ENCODE measurements at places on chromosomes 3 and 15.

- DNase-seq: no peak
Measured at GRCh38 chr15:96053781-96054428, 276.6 kb upstream of the NR2F2 start.

DNA sequence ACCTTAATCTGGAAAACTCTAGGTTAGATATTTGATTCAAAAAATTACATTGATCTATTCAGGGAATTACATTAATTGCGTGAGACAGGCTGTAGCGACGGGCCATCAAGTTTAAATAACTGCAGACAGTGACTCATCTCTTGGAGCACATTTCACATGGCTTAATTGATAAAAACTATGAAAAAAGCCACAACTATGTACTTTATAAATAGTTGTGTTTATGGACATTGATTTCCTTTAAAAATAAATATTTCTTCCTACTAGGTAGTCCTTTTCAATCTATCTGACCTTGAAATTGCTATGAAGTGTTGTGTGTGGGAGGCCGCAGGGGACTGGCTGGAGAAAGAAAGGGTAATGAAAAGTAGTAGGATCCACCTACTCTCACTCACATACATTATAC, 157.8 kb downstream of the IL1RAP start:
- no peak for DNase-seq

DNA sequence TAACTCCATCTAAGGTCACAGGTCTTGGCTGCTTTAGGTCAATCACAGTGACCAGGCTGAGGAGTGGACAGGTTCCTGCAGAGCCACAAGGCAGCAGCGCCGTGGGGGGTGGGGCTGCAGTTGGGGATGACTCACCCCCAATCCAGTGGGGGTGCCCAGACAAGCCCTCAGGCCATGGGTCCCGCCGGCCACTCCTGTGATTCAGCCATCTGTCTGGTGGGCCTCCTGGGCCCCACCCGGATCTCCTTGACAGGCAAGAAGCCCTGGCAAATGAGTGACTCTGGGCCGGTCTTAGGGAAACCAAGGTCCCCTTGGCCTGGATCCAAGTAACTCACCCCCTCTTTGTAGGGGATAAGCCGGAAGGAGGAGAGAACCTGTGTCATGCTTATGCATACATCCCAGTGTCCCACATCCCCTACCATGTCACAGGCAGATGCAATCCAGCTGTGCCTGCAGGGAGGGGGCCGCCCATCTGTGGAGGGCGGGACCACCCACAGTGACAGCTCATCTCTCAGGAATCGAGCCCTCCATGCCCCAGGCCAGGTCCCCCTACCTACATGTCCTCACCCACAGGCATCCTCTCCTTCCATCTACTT, 495 bp upstream of the COL7A1 start:
- DNase-seq: no peak

- DNase-seq: no peak
Measured at GRCh38 chr3:15983232-15983631, 185.5 kb upstream of the ANKRD28 start.

- DNase-seq: no peak
Measured at GRCh38 chr15:49135911-49136310, 19.5 kb downstream of the COPS2 start.

DNA sequence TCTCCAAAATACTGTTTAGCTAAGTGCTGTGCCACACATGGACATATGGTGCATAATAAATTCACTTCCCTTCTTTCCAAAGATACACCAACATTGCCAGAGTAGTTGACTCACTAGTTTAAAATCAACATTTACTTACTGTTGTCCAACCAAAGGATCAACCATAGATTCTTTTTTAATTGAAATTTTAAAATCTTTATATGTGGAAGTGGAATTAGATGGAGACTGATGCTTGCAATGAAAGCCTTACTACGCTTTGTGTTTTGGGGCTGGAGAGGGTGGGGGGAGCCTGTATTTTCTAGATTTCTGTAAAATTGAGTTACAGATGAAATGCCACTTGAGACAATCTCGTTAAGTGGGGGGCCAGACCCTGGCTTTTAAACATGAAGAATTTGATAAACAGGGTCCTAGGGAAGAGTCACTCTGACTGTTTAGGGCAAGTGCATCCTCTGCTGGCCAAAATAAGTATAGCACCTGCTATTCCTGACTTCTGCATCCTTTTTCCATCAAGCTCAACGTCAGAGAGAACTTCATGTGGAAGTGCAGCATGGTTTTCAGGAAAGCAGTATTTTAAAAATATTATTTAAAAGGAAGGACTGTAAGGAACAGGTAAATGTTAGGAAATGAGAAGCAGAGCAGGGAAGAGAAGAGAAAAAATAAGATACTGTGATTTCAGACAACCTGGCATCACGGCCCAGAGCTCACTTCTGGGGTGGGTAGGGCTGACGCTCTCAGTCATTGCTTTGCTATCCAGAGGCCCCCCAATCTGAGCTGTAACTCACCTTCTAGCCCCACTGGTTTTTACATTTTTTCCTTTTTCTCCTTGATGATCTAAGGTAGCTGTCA, 76.7 kb downstream of the BOC start:
- peak; percentile 48 for DNase-seq

DNA sequence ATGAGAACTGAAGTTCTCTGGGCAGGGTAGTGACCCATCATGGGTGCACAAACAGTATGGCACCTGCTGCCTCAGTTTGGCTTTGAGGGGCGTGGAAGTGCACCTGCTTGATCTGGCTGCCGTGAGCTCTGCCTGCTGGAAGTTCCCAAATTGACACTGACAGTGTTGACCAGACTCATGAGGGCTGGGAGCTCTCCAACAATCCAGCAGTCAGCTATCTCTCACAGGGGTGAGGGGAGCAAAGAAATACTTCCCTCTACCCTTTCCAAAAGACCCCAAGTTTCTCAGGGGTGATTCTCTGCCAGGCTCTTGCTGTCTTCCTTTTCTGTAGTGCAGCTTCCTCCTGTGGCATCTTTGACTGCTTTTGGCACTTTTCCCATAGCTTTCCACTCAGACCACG, 49.4 kb upstream of the ROBO1 start:
- DNase-seq: no peak

DNA sequence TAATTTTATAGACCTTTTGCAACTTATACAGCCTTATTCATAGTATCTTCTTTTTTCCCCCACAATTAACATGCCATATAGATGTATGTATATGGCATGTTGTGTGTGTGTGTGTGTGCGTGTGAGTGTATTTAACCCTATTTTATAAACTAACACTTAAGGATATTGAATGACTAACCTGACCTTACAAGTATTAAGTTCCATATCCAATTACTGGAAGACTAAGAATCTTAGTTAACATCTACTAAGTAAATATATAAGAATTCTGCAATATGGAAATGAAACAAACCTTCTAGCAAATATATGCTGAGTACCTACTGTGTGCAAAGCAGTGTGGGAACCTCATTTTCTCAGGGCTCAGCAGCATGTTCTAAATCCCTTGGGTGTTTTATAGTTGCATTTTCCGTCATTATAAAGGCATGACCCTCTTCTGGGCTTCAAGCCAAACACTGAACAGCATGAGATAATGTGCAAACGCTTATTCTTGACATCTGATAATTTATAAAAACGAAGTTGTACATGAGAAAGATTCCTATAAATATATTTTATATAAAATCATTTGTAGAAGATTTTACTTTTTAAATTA, 105.5 kb downstream of the NLGN1 start:
- no peak for DNase-seq

DNA sequence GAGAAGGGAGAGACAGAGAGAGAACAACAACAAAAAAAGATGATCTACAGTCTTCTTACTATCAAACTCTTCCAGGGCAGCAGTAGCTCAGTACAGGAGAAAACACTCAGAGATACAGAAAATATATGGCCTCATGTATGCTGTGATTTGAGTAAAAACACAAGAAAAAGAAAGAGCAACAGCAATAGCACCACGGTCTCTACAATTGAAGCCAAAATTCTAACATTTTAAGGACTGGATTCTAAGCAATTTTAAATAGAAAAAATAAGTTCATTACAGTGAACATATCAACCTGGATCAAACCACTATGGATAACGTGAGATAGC, 43.5 kb upstream of the ALCAM start:
- DNase-seq: no peak

- DNase-seq: no peak
Measured at GRCh38 chr3:170709046-170709445, 123.2 kb upstream of the SLC7A14 start.

DNA sequence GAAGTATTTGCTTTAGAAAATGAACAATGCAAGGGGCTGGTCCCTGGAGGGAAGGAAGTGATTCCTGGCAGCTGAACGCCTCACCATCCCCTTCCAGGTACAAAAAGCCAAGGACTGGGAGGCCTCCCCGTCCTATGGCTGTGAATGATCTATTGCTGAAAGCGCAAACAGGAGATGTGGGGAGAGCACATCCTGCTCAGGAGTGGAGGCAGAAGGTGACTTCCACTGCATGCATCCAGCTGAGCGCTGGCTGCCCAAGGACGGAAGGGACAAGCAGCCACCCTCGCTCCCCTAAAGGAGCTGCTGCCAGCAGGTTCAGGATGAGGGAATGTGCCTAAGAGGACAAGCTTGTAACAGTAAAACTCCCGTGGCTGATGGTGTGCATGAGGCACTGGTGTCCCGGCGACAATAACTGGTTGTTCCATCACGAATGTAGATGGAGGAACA, 41.4 kb downstream of the ABTB1 start:
- no peak for DNase-seq

- no peak for DNase-seq
Measured at GRCh38 chr15:62775932-62776331, 266.6 kb upstream of the TPM1 start.

DNA sequence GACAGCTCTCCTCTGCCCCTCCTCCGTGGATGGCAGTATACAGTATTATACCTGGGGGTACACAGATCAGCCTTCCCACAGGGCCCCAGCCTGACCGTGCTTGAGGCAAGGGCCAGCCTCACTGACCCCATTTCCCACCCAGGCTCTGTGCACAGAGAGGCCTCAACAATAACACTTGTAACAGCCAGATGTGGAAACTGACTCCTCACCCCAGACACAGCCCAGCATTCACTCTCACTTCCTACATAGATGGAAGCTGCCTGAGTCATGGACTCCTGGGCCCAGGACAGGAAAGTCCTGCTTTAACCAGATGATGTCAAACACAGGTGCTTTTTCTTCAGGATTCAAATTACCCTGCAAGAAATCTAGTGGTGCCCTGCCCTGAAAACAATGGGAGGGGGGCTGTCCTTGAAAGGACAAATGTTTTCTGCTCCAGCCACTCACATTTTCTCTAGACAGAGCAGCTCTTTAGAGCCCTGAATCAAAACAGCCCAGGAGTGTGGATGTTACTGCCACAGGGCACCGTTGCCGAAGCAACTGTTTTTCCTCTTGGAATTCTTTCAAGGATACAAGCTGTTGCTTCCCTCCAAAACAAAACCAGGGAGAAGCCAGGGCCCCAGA, 16.4 kb downstream of the CCDC12 start:
- no peak for DNase-seq

DNA sequence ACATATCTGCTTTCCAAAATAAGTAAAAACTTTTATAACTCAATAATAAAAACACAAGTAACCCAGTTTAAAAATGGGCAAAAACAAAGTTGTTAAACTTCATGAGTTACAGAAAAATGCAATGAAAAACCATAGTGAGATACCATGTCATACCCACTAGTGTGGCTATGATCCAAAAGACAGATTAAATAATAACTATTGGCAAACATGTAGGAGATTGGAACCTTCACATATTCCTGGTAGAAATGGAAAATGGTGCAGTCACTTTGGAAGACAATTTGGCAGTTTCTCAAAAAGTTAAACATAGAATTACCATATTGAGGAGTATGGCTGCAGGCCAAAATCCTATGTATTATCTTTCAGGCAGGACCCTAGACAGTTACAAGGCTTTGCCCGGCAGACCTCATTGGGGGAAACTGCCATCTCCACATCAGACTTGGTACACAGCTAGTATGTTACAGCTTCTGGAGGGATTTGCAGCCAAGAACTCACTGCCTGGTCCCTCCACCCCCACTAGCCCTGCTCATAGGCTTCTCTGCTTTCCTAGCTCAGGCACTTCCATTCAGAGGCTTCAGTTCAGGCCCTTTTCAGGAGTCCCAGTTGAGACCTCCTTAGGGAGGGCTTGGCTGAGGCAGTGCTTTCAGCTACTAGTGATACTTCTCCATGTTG, 147.8 kb downstream of the NEK10 start:
- DNase-seq: no peak

DNA sequence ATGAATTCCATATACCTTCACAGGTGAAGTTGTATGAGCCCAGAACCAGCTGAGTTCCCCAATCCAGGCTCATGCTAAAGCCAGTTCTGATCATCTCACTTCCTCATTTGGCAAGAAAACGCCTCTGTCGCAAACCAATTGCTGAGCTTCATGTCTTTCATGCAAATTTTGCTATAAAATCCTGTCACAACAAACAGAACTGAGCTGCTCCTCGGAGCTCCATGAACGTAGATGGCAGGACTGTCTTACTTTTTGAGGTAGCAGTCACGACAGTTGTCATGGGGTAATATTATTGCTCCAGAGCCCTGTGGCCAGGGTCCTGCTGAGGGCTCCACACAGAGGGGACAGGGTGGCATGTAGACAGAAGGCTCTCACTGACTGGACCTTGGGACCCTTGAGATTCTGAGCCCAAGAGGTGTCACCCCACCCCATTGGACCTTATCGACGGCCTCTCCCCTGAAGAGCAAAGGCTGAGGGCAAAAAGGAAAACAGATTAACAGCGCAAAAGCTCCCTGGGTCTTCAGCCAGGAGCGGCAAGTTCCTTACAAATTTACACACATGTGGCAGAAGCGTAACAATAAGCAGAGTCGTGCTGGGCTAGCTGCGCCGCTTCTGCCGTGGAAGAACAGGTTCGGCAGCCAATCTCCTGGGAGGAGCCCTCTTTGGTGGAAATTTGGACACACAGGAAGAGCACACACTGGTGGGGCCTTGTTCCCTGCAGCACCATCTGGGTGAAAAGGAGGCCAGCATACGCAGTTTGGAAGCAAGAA, 249.2 kb downstream of the OPA1 start:
- DNase-seq: no peak

GRCh38 chr3:18283680-18284079, 141.5 kb downstream of the SATB1 start:
- no peak for DNase-seq

DNA sequence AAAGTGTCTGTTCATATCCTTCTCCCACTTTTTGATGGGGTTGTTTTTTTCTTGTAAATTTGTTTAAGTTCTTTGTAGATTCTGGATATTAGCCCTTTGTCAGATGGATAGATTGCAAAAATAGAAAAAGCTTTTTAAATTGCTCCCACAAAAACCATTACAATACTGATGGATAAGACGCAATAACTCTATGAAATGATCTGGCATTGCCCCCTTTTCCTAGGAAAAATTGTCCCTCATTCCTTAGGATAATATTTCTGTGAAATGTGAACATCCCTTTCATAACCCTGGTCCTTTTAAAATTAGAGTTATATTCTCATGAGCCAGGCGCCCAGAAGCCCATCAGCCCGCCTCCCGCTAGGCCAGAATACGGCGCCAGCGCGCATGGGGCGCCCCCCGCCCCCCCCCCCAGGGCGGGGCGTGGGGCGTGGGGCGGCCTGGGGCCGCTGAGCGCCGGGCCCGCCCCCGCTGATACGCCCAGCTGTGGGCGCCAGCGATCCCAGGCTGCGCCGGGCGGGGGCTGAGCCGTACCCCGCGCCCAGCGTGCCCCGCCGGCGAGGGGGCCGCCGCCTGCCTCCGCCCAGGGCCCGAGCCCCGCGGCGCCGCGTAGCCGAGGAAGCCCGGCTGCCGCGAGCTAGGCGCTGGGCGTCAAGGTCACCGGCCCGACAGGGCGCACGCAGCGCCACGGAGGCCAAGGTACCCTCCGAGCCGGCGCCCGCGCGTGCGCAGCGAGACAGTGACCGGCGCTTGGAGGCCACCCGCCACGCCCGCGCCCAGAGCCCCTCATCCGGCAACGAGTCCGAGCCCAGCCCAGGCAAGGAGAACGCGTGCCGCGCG, 11.1 kb upstream of the ROPN1B start:
- no peak for DNase-seq

- DNase-seq: no peak
Measured at GRCh38 chr3:14590569-14590968, 50.4 kb upstream of the GRIP2 start.

Measured in activated T-cell treated with anti-CD3 and anti-CD28 coated beads, Interleukin-2, amount 50 U/mL, for 72 hours (primary cell).